ENCODE measurements at places on chromosomes 1 and 21.

DNA sequence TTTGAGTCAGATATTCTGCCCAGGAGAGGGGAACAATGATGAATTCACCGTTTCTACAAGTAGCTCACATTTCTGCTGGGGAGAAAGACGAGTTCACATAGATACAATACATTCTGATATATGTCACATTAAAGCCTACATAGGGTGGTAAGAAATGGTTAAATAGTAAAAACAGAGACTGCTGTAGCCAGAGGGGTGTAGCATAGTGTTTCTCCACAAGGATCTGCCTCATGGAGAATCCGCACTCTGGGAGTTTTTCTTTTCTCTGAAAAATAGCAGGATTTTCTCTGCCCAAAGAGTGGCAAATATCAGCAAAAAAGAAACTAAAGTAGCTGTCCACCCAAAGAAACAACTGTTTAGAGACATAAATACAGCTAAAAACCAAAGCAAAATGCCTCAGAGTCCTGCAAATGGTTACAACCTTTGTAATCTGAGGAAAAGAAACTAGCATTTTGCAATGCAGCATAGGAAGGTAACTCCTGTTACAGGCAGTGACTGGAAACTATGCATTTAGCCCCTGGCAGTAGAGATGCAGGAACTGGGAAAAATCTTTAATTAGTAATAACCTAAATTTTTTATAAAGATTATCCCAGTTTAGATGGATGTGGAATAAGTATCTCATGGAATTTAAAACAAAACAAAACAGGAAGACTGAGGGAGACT is 1126.7 kb upstream of the ADGRL2 start:
- H3K4me3 ChIP-seq: no peak overlapping the region
- peaks cover 4% of the 10 kb centered on the region for H3K36me3 ChIP-seq
- H3K4me1 ChIP-seq: no peaks in the 10 kb centered on the region

DNA sequence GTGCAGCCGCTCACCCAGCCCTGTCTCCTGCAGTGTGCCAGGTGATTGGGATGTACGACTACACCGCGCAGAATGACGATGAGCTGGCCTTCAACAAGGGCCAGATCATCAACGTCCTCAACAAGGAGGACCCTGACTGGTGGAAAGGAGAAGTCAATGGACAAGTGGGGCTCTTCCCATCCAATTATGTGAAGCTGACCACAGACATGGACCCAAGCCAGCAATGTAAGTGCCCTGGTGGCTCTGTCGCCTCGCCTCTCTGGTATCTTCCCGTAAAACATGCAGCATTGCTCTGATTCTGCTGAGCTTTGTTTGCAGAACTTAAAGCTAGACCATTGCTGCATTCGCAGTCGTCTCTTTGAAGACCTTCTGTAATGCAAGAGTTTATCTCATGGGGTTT is 79.2 kb downstream of the ATP5PO start:
- DNase-seq: no peak
- H3K36me3 ChIP-seq: no peaks in the 10 kb centered on the region
- H3K4me1 ChIP-seq: no peaks in the 10 kb centered on the region
- H3K27ac ChIP-seq: no peak overlapping the region
- no peak overlapping the region for H3K4me3 ChIP-seq

DNA sequence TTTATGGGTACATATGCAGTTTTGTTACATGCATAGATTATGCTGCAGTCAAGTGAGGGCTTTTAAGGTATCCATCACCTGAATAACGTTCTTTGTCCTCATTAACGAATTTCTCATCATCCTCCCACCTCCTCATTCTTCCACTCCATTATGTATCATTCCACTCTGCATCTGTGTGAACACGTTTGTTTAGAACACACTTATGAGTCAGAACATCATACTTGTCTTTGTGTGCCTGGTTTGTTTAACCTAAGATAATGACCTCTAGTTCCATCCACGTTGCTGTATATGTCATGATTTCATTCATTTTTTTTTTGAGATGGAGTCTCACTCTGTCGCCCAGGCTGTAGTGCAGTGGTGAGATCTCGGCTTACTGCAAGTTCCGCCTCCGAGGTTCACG is 6.7 kb upstream of the MPC2 start:
- H3K4me1 ChIP-seq: peaks cover 45% of the 10 kb centered on the region
- H3K27ac ChIP-seq: no peak overlapping the region
- H3K4me3 ChIP-seq: no peak overlapping the region
- DNase-seq: no peak

GRCh38 chr1:73617145-73617544 is 580.8 kb downstream of the LRRIQ3 start:
- no peaks in the 10 kb centered on the region for H3K36me3 ChIP-seq
- no peak overlapping the region for H3K27ac ChIP-seq
- no peaks in the 10 kb centered on the region for H3K4me1 ChIP-seq

DNA sequence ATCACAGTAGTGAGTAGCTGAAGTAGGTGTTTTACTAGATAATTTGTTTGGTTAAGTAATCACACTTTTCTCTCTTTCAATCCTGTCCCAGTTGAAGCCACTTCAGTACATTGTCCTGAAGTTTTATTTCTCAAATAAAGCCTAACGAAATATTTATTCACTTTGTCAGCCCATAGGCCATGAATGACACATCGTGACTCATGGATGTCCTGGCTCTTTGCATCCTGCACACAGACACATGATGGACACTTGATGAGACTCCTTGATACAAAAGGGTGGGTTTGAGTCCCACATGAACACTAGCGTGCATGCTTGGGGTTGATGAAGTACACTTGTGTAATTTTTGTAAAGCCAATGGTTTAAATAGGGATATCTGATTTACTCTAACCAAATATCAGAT is 22.7 kb upstream of the LAMC2 start:
- no peak overlapping the region for H3K27ac ChIP-seq
- H3K27me3 ChIP-seq: no peaks in the 10 kb centered on the region
- DNase-seq: no peak
- no peaks in the 10 kb centered on the region for H3K4me1 ChIP-seq
- no peak overlapping the region for H3K4me3 ChIP-seq

DNA sequence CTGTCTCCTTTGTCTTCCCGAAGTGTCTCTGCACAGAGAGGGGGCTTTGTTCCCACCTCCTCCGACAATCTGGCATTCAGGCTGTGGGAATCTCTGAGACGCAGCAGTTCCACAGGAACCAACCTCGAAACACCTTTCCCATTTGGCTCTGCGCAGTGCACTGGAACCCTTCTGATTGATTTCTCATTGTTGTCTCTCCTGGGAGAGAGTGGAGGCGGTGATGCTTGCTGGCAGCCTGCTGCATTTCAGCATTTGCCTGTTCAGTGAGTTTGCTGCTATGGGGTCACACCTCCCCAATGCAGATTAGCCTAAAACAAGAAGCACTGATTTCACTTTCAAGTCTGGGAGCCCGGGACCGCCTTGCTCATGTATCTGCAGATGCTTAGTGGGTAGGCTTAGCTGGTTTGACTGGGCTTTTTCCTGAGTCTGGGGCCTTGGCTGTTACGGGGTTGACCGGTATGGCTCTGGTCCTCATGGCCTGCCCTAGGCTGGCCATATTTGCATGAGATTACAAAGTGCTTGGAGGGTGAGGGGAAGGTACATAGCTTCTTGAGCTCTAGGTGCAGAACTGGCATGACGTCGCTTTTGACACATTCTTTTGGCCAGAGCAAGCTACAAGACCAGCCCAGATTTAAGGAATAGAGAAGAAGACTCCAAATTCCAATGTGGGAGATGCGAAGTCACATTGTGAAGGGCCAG is 695.3 kb downstream of the PTPRU start:
- DNase-seq: no peak
- H3K27me3 ChIP-seq: peaks cover 39% of the 10 kb centered on the region
- no peaks in the 10 kb centered on the region for H3K4me1 ChIP-seq
- no peak overlapping the region for H3K4me3 ChIP-seq
- no peaks in the 10 kb centered on the region for H3K36me3 ChIP-seq
- no peak overlapping the region for H3K27ac ChIP-seq

DNA sequence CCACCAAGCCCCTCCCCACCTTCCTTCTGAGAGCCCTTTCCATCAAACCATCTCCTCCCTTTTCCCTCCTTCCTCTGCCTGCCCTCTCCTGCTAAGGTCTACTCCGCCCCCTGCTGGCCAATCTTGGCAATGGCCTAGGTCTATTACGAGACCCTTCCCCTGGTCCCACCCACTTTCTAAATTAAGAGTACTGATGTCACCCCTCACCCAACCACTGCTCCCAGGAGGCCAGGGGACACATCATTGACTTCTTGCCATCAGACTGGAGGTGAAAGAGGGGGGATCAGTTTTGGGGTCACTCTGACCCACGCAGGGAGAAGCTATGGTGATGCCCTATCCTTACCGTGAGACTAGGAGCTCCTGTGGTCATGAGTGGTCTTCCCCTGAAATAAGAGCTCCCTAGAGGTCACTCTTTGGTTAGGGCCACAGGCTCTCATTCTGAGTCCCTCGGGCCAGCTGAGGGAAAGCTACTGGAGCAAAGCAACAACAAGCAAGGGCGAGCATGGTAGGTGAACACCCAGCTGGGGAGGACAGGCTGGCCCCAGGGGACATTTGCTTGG is 34.6 kb upstream of the S100A7 start:
- H3K27me3 ChIP-seq: peaks cover 13% of the 10 kb centered on the region
- H3K36me3 ChIP-seq: no peaks in the 10 kb centered on the region
- no peak overlapping the region for H3K4me3 ChIP-seq
- no peaks in the 10 kb centered on the region for H3K4me1 ChIP-seq
- H3K27ac ChIP-seq: no peak overlapping the region

DNA sequence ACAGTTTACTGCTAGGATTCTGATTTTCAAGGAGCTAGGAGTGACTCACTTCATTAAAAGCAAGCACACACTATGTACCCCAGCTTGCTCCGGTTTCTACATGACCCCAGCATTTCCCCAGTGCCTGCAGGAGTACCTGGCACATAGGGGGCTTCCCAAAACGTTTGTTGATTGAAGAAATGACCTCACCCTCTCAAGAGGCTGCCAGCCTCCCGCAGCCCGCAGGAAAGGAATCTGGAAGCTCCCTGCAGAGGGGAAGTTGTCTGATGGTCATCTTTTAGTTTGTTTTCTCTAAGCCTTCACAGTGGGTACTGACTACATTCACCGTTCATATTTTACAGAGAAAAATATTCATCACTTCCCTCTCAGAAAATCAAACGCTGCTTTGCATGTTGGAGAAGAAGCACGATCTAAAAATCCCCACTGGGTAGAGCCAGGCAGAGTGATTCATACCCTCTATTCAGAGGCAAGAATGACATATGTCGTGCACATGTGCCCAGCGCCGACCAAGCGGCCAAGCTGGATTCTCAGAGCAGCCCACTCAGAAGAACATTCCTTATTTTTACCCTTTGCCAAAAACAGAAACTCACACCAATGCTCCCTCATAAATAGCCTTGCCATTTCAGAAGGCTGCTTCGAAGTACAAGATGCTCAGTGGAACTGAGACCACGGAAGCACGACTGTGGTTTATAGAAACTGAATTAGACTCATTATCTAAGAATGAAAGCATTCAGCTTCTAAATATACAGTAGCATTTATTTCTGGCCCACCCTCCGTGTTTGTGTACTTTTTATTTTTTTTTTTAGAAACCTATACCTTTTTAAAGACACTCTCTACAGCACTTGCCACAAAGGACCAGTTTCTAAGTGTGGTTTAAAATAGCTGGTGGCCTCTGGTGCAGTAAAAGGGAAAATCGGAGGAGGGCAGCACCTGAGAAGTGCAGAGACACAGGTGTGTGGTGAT is 143.2 kb downstream of the MIS18A start:
- no peak overlapping the region for H3K4me3 ChIP-seq
- peaks cover 11% of the 10 kb centered on the region for H3K27me3 ChIP-seq
- peaks cover 2% of the 10 kb centered on the region for H3K36me3 ChIP-seq
- DNase-seq: no peak
- no peaks in the 10 kb centered on the region for H3K4me1 ChIP-seq

DNA sequence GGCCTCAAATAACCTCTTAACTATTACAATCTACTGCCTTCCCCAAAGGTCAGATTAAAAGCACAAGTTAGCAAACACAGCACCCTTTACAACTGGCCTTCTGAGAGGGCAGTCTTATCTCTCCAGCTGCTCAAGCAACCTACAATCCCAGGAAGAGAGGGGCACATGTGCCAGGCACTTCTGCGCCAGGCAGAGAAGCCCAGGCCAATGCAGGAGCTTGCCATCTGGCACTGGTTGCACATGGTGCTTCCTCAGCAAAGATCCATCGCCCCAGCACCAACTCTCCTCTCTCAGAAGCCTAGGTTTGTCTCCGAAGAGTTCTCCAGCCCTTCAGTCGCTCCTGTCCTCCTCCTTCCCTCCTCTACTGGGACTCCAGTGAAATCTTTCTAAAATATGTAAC is 2.5 kb downstream of the STK40 start:
- H3K27ac ChIP-seq: peak overlapping the region; percentile 66
- peaks cover 9% of the 10 kb centered on the region for H3K36me3 ChIP-seq
- H3K4me3 ChIP-seq: peak overlapping the region; percentile 35
- peaks cover 45% of the 10 kb centered on the region for H3K4me1 ChIP-seq
- no peak for DNase-seq
- H3K27me3 ChIP-seq: no peaks in the 10 kb centered on the region

- peak overlapping the region; percentile 60 for H3K4me3 ChIP-seq
- H3K27ac ChIP-seq: peak overlapping the region; percentile 60
- H3K4me1 ChIP-seq: peaks cover 66% of the 10 kb centered on the region
These were observed 30.9 kb downstream of the SELL start for GRCh38 chr1:169680377-169681019.

GRCh38 chr1:112881742-112882127 is 74.3 kb downstream of the SLC16A1 start:
- H3K4me3 ChIP-seq: no peak overlapping the region
- no peaks in the 10 kb centered on the region for H3K4me1 ChIP-seq
- no peak overlapping the region for H3K27ac ChIP-seq

DNA sequence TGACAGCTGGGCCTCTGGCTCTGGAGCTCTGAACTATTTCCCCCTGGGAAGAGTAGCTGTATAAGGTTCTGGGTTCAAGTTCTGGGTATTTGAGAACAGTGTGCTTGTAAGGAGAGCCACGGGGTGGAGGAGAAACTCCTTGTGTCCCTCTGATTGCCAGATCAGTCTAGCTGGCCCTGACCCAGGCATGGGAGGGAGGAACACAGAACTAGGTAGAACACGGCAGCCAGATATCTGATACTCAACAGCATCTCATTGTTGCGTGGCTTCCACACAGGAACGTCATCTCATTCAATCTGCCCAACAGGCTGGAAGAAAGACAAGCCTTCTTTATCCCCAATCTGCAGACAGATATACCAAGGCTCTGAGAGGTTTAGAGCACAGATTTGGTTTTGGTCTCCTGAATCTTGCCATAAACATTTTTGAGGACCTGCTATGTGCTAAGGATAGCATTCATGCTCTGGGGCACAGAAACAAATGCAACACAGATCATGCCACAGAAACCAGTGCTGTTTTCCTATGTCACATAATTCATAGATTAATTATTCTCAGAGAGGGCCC is 83.8 kb downstream of the PLXNA2 start:
- peaks cover 28% of the 10 kb centered on the region for H3K27me3 ChIP-seq
- DNase-seq: no peak
